ENCODE measurements at places on chromosomes 12 and 14.

- no peak for DNase-seq
Measured at GRCh38 chr12:28568704-28569103, 378.4 kb downstream of the CCDC91 start.

GRCh38 chr12:102961466-102961855 lies 4.0 kb downstream of the ASCL1 start:
- no peak for DNase-seq

- no peak for DNase-seq
Measured at GRCh38 chr14:19743256-19743655, at the start of gene OR4Q3. TSS of gene OR4Q3 (plus strand) at chr14:19743571.

DNA sequence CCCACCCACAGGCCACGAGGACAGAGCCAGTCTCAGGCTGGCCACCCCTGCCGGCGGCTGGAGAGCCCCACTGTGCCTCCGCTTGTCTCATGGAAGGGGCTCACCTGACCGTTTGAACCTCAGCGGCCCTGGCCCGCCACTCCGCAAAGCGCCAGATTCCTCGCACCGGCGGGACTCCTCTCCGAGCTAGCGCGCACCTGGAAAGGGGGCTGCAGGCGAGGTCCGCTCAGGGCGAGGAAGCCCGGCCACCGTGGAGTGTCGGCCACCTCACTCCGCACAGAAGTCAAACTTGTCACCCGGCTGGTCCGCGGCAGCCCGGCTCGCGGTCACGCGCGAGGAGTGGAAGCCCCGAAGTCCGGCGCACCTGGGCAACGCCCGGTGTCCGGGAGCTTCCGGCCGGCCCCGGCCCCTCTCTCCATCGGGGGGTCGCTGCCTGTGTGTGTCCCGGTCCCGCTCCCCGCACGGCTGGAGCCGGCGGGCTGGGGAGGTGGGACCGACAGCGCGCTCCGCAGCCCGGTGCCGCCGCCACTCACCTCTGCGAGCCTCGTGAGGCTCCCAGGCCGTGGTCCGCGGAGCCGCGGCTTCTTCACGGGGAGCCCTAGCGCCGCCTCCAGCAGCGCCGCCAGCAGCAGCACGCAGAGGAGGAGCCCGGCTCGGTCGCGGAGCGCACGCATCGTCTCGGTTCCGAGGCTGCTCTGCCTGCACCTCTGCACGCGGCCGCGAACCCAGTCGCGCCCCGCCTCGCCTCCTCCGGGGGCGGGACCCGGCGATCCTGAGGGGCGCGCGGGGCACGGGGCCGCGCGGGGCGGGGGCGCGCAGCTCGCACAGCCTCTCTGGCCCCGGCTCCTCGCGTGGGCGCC lies at the start of gene ISM2:
Gene ISM2 (minus strand): TSS at position 697 of the 860 bp plus-strand sequence. CDS start 23 bp downstream, at position 674.
- peak; percentile 20 for DNase-seq

- DNase-seq: no peak
Measured at GRCh38 chr14:39218171-39218769, 15.4 kb upstream of the MIA2 start.

DNA sequence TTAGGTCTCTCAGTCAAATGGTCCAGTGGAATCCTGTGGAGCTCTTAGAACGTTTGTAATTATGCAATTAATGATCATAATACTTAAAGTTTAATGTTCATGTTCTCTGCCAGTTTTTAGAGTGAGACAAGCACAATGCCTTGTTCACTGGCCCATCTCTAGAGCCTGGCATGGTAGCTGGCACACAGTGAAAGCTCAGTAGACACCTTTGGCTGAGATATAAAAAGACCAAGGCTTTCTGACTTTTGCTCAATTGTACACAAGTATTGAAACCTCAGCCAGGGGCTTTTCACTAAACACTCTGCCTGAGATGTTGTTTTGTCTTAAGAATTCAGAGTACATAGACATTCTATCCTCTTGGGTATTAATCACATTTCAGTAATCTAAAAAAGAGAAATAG lies 241.8 kb upstream of the ATP2B1 start:
- DNase-seq: peak; percentile 43

GRCh38 chr12:124994437-124994975 lies 1.1 kb downstream of the BRI3BP start:
- no peak for DNase-seq

GRCh38 chr12:76685246-76685678 lies 78.7 kb upstream of the ZDHHC17 start:
- no peak for DNase-seq

DNA sequence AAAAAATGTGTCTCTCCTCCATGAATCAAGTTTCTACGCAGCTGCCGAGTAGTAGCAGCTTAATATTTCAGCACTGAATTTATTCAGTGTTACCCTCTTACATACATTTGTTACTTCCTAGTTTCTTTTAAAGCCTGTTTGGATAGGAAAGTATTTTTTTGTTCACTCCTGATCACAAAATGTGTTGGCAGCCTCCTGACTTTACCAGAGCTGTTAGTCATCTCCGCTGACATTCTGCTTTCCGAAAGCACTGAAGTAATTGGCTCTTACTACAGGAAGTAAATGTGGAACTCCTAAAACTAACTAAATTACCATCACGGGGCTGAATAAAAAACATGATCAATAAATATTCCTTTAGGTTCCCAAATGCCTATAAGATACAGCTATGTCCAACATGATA lies 225.5 kb downstream of the EPS8 start:
- peak; percentile 18 for DNase-seq

DNA sequence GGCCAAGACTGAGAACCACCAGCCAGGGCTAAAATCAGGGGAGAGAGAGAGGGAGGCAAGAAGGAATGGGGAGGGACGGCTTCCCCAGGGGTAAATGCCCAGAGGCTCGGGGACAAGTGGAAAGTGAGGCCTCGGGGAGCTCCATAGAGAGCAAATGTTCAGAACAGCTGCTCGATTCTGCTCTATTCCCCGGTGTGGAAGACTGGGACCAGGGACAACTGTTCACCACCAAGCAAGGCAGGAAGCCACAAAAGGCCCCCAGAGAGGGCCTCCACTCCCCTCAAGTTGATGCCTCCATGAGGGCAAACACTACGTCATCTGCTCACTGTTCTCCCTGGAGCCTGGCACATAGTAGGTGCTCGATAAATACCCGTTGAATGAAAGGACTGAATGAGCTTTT lies 53.5 kb downstream of the IRF2BPL start:
- DNase-seq: no peak

GRCh38 chr12:851913-852312 lies 97.6 kb downstream of the RAD52 start:
- no peak for DNase-seq

DNA sequence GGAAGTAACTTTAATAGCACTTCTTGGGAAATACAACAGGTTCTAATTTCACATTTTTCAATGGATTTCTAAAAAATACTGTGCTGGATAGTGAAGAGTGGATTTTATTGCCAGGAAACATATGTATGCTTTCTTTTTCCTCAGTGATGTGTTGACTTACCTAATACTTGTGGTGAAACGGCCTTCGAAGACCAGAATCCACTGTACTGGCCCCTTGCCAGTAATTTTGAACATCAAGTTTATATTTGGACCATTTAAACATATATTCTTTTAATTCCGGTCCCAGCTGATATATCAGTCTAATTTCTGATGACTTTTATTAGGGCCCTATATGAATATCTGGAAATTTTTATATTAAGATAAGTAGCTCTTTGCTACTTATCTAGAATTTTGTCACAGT lies 1.8 kb downstream of the MSRB3 start:
- DNase-seq: no peak

- no peak for DNase-seq
Measured at GRCh38 chr12:121805171-121806008, 1.6 kb downstream of the SETD1B start.

GRCh38 chr14:66284346-66284745 lies 201.8 kb upstream of the CCDC196 start:
- no peak for DNase-seq

DNA sequence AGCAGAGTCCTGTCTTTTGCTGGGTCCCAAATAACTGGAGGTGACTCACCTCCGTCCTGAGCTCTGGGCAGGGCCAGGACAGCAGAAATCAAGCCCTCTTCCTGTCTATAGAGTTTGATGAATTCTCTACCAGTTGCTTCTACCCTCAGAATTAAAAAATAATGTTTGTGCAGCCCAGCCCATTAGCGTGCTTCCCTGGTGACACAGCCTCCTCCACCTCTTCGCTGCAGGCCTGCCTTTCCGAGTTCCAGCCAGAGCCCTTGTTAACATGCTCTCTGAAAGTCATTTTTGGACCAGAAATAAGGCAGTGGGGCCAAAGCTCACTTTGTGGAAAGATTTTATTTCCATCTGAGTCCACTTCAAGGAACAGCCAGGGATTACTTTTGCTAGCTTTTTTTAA lies 94.0 kb downstream of the TBX5 start:
- no peak for DNase-seq

- no peak for DNase-seq
Measured at GRCh38 chr14:37093364-37093763, 79.0 kb downstream of the SLC25A21 start.

GRCh38 chr14:32259368-32260013 lies 56.4 kb upstream of the RNU6-8 start:
- DNase-seq: no peak

GRCh38 chr14:98822917-98823316 lies 449.1 kb downstream of the BCL11B start:
- no peak for DNase-seq

DNA sequence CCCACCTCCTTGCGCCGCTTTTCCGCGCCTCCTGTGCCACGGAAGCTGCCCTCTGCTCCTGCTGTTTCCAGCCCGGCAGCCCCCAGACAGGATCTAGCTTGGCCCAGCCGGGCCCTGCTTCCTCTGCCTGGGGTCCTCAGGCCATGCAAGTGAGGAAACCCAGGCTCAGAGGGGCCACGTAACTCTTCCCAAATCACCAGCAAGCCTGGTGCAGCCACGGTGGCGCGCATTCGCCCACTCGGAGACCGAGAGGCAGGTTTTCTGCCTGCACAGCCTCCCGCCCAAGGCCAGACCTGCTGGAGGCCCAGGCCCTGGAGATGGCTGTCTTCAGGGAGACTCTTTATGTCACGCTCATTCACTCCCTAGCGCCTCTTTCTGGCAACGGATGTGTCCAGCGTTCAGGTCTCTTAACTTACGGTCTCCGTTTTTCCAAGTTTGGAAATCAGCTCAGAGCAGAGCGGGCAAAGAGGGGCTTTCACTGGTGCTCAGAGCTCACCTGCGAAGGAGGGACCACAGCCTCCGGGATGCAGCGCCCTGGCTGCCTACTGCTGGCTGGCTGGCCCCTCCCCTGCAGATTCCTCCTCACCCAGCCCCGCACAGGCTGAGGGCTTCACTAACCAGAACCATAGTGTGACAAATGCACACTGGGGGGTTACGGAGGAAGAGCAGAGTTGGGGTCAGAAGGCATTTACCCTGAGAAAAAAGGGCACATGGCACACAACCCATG lies 20.6 kb upstream of the CEP170B start:
- no peak for DNase-seq

DNA sequence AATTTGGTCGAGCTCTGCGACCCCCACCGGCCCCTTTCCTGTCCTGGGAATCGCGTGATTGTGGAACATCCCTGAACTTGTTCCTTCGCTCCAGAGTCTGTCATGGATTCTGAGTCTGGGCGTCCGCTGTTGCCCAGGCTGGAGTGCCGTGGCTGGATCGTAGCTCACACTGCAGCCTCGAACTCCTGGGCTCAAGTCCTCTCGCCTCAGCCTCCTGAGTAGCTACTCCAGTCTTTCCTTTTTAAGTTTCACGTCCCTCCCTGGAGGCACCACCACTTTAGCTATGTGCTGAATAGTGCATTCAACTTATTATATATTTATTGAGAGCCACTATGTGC lies 698 bp downstream of the ACOT6 start:
- no peak for DNase-seq

GRCh38 chr14:56216626-56217379 lies 98.6 kb downstream of the PELI2 start:
- no peak for DNase-seq

DNA sequence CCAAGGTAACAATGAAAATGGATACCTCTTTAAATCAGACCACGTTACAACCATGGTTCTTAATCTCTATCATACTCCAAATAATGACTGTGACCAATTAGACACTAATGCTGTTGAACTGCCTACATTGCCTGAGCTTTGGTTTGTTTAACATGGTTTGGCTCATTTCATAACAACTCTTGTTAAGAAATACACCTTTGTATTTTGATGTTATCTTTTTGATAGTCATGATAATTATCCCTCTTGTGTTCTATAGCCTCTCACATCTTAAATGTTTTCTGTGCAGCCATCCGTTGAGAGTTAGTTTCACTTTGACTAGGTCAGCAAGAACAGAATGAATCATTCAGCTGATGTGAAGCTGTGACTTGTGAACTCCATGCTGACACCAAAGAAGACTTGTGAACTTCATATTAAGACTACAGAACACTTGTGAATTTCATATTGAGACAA lies 75.5 kb upstream of the RERGL start:
- peak; percentile 18 for DNase-seq

DNA sequence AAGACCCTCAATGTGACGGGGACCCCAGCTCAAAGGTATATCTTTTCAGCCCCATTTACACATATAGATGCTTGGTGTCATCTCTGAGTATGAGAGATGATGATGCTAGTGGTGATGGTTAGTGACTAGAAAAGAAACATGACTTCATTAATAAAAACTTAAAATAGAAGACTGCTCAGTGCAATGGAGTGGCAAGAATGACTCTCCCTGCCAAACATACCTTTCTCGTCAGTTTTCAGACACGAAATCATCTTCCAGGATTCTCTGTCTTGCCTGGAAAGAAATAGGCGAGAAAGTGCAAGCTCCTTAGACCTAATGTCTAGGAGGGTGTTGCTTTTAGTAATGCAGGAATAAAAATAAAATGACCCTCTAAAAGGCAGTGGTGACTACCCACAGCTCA lies 71.7 kb downstream of the TPH2 start:
- no peak for DNase-seq

GRCh38 chr14:105315211-105315721 lies 718 bp downstream of the PACS2 start:
- peak; percentile 58 for DNase-seq

GRCh38 chr14:70239802-70240201 lies 51.1 kb upstream of the SLC8A3 start:
- DNase-seq: no peak

DNA sequence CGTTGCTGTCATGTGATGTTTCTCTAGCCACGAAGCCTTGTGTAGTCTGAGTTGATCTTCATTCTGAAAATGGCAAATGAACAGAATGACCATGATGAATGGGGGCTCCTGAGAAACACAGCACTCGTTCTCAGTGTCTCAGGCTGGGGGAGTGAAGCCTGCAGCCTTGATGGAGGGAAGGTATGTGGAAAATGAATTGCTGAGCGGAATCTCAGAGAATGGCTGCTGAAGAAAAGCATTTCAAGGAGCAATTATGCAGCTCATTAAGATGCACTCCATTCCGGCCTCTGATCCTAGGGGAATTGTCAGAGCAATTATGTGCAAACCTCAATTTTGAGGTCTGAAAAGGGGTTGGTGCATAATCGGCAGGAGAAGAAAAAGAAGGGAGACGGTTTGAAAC lies 167.1 kb downstream of the CHST11 start:
- no peak for DNase-seq

DNA sequence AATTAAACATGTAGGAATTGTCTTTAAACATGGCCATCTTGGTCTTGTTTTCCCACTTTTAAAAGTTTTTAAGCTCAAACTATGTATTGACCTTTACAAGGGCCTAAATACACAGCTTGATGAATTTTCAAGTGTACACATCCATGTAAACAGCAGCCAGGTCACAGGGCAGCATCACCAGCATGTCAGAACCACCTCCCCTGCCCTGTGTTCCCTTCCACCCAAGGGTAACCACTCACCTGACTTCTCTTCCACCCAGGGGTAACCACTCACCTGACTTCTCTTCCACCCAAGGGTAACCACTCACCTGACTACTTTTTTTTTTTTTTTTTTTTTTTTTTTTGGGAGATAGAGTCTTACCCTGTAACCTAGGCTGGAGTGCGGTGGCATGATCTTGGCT lies 4.6 kb downstream of the FBXW8 start:
- DNase-seq: no peak

All from CD4-positive, alpha-beta T cell treated with Interleukin-1 beta for 1 hour (primary cell).